ENCODE measurements at places on chromosomes 2 and 18.

DNA sequence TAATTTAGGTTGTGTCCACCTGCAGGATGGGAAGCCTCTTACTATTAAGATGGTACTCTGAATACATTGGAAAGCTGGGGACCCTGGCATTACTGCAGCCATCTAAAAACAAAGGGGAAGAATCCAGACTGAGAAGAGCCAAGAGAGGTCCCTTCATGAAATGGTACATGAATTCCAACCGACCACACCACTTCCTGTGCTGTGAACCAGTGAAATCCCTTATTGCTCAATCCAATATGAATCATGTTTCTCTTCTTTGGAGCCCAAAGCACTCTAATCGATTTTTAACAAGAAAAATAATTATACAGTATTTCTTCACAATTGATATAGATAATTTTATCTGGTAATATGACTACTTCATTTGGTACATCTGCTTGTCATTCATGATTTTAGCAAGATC is 479.7 kb upstream of the RAB6C start:
- DNase-seq: no peak

DNA sequence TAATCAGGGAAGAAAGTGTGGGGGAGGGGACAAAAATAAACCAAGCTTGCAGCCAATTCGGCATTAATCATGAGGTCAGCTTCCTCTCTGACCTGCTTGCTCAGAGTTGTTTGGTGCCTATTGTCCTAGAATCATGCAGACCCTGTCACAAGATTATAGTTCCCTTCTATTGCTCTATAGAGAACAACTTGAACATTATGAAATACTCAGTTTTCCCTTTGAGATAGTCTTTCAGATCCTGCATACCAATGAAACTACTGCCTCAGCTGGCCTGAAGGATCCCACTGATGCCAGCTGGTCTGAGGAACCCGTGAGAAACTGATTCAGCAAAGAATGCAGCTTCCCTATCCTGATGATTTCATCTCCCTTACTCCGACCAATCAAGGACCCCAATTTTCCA is 955 bp upstream of the BBS5 start:
- DNase-seq: no peak

DNA sequence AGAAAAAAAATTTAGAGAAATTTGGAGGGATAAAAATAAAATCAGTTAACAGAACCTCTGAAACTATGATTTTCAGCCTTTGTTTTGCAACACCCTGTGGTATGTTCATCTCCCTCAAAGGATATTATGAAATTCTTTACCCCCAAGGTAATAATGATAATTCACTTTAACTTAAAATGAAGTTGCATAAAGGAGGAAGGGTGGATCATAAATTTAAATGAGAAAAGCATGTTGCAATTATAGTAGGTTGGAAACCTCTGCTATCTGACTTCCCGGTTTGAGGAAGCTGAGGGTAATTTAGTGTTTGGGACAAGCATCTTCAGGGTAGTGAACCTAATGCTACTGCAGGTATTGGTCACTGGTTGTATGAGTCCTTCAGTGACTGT is 102.9 kb downstream of the BABAM2 start:
- DNase-seq: no peak

DNA sequence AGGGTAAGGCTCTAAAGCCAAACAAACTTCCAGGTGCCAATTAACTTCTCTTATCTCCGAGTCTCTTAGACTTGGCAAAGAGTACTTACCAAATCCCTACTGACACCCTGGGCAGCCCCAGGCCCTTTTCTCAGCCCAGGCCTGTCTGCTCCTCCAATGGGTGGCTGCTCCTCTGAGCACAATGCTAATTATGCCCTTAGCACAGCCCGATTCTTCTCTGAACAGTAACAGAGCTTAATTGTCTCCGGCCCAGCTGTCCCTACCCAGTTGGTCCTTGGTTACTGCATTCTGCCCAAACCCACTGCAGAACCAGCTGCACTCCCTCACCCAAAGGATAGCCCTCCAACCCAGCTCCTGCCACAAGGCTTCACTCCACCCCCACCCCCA is 110.3 kb downstream of the SMAD7 start:
- DNase-seq: no peak

GRCh38 chr2:230330725-230331124 is 3.7 kb downstream of the SP140L start:
- no peak for DNase-seq

GRCh38 chr2:96245609-96246390 is 20.0 kb downstream of the TMEM127 start:
- DNase-seq: no peak

DNA sequence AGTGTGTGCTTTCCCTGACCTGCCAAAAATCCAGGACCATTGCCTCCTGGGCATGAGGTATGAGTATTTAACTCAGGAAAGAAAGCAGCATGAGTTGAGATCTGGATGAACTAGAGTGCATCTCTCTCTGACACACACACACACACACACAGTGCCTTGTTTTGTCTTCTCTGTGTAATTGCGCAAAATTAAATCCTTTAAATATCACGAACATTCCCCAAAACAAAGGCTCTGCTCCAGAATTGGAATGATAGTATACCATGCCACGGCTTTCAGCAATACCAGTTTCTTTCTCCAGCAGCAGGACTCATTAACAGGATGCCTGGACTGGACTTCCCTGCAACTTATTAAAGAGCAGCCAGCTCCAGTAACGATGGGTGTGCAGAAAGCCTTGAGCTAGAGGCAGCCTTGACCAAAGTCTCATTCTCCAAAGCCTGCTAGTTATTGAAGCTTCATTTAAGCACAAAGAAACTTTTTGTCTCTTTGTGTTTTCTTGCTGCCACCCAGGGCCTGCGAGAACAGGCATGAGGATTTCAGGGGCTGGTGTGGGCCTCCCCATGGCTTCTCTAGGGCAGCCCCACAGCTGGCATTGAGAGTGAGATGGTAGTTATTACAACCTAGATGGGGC is 101.7 kb downstream of the NRP2 start:
- no peak for DNase-seq

GRCh38 chr2:69979902-69980807 is 18.7 kb upstream of the ASPRV1 start:
- no peak for DNase-seq

- DNase-seq: no peak
Measured at GRCh38 chr2:24513281-24514071, 22.4 kb downstream of the NCOA1 start.

GRCh38 chr2:102166189-102166845 is 20.5 kb upstream of the IL1RL2 start:
- DNase-seq: no peak

GRCh38 chr2:25103287-25103871 is 61.5 kb downstream of the EFR3B start:
- DNase-seq: no peak

- DNase-seq: no peak
Measured at GRCh38 chr2:86158286-86158685, 37.0 kb downstream of the IMMT start.

DNA sequence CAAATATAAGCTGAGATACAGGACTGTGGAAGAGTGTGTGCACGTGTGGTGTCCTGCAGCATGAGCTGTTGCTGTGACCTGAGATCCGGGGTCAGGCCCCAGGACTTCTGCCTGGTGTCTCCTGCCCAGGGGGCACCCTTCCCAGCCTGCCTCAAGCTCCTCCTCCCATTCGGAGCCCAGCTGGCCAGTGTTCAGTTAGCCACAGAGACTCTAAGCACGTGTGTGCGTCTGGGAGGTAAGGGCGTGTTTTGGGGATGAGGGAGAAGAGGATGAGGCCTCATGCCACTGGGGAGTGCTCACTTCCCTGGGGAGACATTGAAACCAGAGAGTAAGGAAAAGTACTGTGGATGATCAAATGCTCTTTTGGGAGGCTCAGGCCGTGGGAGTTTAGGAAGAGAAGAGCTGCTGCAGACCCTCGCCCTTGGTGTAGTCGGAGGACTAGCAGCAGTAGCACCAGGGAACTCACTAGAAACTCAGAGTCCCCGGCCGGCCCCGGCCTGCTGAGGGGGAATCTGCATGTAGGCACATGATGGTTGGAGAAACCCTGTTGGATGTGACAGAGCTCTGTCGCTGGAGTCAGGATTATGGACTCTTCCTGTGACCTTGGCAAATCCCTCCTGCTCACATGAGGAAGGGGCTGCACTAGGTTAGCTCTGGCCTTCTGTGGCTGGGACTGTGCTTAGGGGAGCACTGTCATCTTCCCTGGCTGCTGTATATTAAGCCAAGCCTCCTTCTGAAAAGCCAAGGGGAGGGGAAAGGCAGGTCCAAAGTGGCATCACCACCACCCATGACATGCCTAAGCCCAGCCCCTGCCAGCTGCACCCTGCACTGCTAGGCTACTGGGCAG is 231.1 kb downstream of the DYSF start:
- DNase-seq: no peak

GRCh38 chr2:38494394-38494793 is 108.3 kb downstream of the HNRNPLL start:
- no peak for DNase-seq

GRCh38 chr2:43095533-43096295 is 130.7 kb downstream of the ZFP36L2 start:
- no peak for DNase-seq

DNA sequence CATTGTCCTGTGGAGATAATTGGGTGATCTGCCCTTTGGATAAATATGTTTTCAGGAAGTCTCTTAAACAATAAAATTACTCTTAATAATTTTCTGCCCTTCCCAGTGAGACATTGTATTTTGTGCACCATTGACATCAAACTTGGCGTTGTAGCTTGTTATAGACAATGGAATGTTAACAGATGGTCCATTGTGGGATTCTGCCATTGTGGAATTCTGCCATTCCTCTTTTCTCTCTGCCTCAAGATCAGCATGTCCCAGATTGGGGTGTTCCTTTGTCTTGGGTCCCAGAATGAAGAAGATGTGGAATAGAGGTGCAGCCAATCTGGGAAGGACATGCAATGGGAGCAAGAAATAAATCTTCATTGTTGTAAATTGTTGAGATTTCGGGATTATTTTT is 15.1 kb upstream of the LDAH start:
- DNase-seq: no peak

- DNase-seq: no peak
Measured at GRCh38 chr2:132824716-132825115, 154.7 kb upstream of the LYPD1 start.

- no peak for DNase-seq
Measured at GRCh38 chr2:20052861-20053281, 1.4 kb upstream of the LAPTM4A start.

GRCh38 chr2:113406114-113406513 is 31.4 kb upstream of the ZNG1B start:
- no peak for DNase-seq

GRCh38 chr18:63317982-63318888 is 1.3 kb downstream of the BCL2 start:
- peak; percentile 81 for DNase-seq

GRCh38 chr18:79275992-79276391 is 119.7 kb upstream of the NFATC1 start:
- DNase-seq: peak; percentile 48

- DNase-seq: no peak
Measured at GRCh38 chr2:23008951-23009350, 376.0 kb upstream of the KLHL29 start.

DNA sequence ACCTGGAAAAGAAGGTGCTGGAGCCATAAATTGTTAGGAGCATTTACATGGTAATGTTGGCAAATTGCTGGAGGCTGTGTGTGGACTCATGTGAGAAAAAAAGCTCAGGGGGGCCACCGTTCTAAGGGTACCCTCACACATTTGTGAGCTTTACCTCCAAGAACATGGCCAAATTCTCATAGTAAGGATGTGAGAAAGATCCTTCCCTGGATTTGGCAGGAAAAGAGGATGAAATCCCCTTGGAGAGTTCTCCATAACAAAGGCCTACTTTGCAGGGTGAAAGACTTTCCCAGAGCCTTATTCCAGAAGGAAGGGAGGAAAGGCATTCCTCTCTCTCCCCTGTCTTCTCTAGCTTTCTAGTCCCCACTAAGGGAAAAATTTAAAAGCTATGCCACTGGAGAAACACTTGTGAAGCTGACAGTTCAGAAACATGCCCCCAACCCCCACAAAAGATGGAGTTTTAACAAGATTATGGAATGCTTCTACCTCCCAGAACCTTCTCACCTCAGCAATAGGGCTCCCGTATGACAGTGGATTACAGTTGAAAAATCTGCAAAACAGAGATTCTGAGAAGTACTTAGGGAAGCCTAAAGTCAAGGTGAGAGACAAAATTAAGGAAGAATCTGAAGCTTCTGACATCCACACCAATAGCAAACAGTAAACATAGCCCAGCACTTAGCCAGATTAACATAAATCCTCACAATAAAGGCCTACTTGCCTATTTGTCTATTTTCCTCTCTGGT is 20.2 kb upstream of the ERMN start:
- DNase-seq: no peak
